WTC11 (cell line): ENCODE measurements at places on chromosomes 16 and 17. TPM values are rescaled to one million over a fixed set of nuclear protein-coding genes. Genes with fewer than 3 reads are reported as not detected.

GRCh38 chr16:47110939-47111338 lies 32.8 kb downstream of the NETO2 start:
- DNase-seq = no peak
- H3K4me3 ChIP-seq = no peak overlapping the region
- H3K27me3 ChIP-seq = no peaks in the 10 kb centered on the region
- no peak overlapping the region for H3K27ac ChIP-seq

GRCh38 chr17:58289869-58290268 lies 9.1 kb upstream of the MPO start:
- peaks cover 16% of the 10 kb centered on the region for H3K27me3 ChIP-seq
- no peak overlapping the region for H3K27ac ChIP-seq
- DNase-seq = no peak
- no peaks in the 10 kb centered on the region for H3K36me3 ChIP-seq

- H3K36me3 ChIP-seq = no peaks in the 10 kb centered on the region; the same call in 1 of the 2 replicates
- no peak for DNase-seq
- no peak overlapping the region for H3K27ac ChIP-seq
- H3K27me3 ChIP-seq = no peaks in the 10 kb centered on the region
- no peak overlapping the region for H3K4me3 ChIP-seq
Observed at GRCh38 chr17:75561927-75562603, 25.5 kb upstream of the MYO15B start.

GRCh38 chr16:10485698-10486382 lies 94.6 kb downstream of the EMP2 start:
- no peak overlapping the region for H3K4me3 ChIP-seq
- H3K27ac ChIP-seq = no peak overlapping the region
- no peak for DNase-seq

- no peaks in the 10 kb centered on the region for H3K4me1 ChIP-seq
- no peak overlapping the region for H3K27ac ChIP-seq
- H3K27me3 ChIP-seq = no peaks in the 10 kb centered on the region
- H3K36me3 ChIP-seq = no peaks in the 10 kb centered on the region
- DNase-seq = no peak
- H3K4me3 ChIP-seq = no peak overlapping the region
Observed at GRCh38 chr16:64659866-64660265, 462.0 kb downstream of the CDH11 start.

DNA sequence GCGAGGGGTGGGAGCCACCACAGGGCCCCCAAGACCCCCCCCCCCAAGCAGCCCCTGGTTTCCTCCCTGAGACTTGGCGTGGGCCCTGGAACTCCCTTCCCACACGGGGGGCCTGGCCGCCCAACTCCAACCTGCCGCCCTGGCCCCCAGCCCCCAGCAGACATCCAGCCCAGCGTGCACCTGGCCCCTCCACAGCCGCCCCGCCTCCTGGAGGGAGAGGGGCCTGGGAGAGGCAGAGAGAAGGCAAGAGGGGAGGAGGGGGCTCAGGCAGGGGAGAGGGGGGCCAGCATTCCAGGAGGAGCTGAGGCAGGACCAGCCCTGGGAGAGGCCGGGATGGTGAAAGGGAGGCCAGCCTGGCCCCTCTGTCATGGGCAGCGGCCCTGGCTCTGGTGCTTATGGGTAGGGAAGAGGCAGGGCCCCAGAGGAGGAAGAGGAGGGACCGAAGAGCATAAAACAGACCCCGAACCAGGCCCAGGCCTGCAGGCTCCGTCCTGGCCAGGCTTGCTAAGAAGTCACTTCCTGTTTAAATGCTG lies 16.7 kb downstream of the IL34 start:
- peaks cover 19% of the 10 kb centered on the region for H3K36me3 ChIP-seq
- peaks cover 13% of the 10 kb centered on the region for H3K4me1 ChIP-seq
- H3K27me3 ChIP-seq = no peaks in the 10 kb centered on the region
- no peak for DNase-seq

ZNF200 gene
- total RNA-seq = 6.8 to 9.7 TPM (median 7.2 TPM) in 3 replicates

PITPNM3 gene
- total RNA-seq = 2.1 to 2.8 TPM (median 2.3 TPM) in 3 replicates
